ENCODE measurements at places on chromosomes 6 and 20. TPM values are rescaled to one million over a fixed set of nuclear protein-coding genes. Genes with fewer than 3 reads are reported as not detected.

- no peaks in the 10 kb centered on the region for H3K4me1 ChIP-seq
- no peaks in the 10 kb centered on the region for H3K27me3 ChIP-seq
- H3K4me3 ChIP-seq, result no peak overlapping the region
- no peak for DNase-seq
- no peak overlapping the region for H3K27ac ChIP-seq
Observed at GRCh38 chr6:36122495-36123269, 7.6 kb upstream of the MAPK13 start.

DNA sequence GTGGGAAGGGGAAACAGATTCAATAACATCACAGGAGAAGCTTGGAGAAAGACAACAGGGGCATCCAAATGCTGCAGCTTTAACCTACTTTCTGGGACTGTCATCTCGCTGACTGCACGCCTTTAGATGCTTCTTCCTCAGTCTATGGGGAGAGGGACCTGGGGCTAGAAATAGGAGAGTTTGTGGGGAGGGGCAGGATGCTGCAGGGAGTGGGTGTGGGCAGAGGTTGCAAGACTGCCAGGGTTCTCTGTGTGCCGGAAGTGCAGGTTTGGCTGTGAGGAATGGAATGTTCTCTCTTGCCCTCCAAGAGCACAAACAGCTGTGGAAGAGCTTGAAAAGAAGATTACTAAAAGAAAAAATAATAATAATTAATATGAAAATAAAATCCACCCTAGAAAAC is 93.2 kb downstream of the FOXO3 start:
- no peak overlapping the region for H3K4me3 ChIP-seq
- peak overlapping the region; percentile 41 for H3K27ac ChIP-seq
- no peaks in the 10 kb centered on the region for H3K27me3 ChIP-seq
- DNase-seq, result peak; percentile 46
- H3K4me1 ChIP-seq, result peaks cover 63% of the 10 kb centered on the region

Gene HLA-DMB
- 42.3 TPM for total RNA-seq

DNA sequence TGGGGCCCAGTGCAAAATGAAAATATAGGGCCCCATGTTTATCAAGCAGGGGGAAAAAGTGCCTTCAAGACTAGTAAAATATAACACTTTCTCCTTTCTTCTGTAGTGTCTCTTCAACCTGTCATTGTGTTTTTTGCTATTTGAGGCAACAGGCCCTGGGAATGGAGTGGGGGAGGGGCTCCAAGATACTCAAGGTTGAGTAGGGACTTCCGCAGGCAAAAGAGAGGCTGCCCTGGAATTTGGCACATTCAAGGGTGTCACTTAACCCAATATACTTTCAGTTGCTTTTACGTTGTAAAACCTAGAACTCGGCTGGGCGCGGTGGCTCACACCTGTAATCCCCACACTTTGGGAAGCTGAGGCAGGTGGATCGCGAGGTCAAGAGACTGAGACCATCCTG is 154.9 kb downstream of the ALDH8A1 start:
- H3K27ac ChIP-seq, result no peak overlapping the region
- no peaks in the 10 kb centered on the region for H3K27me3 ChIP-seq
- no peak for DNase-seq
- no peak overlapping the region for H3K4me3 ChIP-seq
- peaks cover 3% of the 10 kb centered on the region for H3K4me1 ChIP-seq

Gene RRP36
- total RNA-seq, result 31.1 TPM

Gene SAMD3
- total RNA-seq, result 5.9 TPM

GRCh38 chr6:154367839-154368695 is 11.5 kb upstream of the IPCEF1 start:
- no peak overlapping the region for H3K27ac ChIP-seq
- H3K4me1 ChIP-seq, result no peaks in the 10 kb centered on the region
- no peaks in the 10 kb centered on the region for H3K36me3 ChIP-seq
- H3K4me3 ChIP-seq, result no peak overlapping the region
- no peak for DNase-seq
- no peaks in the 10 kb centered on the region for H3K27me3 ChIP-seq

DNA sequence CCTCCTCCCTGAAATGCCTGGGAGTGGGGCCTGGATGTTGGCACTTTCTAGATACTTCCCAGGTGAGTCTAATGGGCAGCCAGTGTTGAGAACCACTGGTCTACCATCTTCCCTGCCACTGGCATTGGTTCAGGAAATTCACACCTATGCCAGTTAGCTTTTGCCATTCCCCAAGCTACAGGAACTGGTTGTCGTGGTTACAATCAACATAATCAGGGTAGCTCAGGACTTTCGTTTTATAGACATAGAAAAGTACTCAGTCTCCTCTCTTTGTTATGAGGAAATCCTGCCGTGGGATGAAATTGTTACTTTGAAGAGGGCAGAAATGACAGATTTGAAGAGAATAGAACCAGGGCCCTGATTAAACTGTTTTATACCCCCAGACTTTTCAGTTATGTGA is 127.9 kb upstream of the FOXO3 start:
- no peak overlapping the region for H3K27ac ChIP-seq
- no peaks in the 10 kb centered on the region for H3K27me3 ChIP-seq
- H3K4me1 ChIP-seq, result no peaks in the 10 kb centered on the region
- H3K4me3 ChIP-seq, result no peak overlapping the region

- H3K36me3 ChIP-seq, result no peaks in the 10 kb centered on the region
- H3K27ac ChIP-seq, result no peak overlapping the region
Observed at GRCh38 chr6:131519670-131520436, 53.2 kb upstream of the ARG1 start.

GRCh38 chr6:14726816-14727493 is 518.9 kb upstream of the JARID2 start:
- H3K4me1 ChIP-seq, result peaks cover 48% of the 10 kb centered on the region
- peak; percentile 54 for DNase-seq

- H3K4me3 ChIP-seq, result no peak overlapping the region
- no peaks in the 10 kb centered on the region for H3K27me3 ChIP-seq
- no peaks in the 10 kb centered on the region for H3K36me3 ChIP-seq
- H3K4me1 ChIP-seq, result no peaks in the 10 kb centered on the region
Observed at GRCh38 chr20:51309128-51309527, 233.4 kb downstream of the NFATC2 start.

GRCh38 chr20:38337561-38338140 is 8.6 kb upstream of the LBP start:
- H3K27ac ChIP-seq, result peak overlapping the region; percentile 33
- peaks cover 4% of the 10 kb centered on the region for H3K27me3 ChIP-seq
- H3K4me3 ChIP-seq, result no peak overlapping the region
- H3K36me3 ChIP-seq, result no peaks in the 10 kb centered on the region

DNA sequence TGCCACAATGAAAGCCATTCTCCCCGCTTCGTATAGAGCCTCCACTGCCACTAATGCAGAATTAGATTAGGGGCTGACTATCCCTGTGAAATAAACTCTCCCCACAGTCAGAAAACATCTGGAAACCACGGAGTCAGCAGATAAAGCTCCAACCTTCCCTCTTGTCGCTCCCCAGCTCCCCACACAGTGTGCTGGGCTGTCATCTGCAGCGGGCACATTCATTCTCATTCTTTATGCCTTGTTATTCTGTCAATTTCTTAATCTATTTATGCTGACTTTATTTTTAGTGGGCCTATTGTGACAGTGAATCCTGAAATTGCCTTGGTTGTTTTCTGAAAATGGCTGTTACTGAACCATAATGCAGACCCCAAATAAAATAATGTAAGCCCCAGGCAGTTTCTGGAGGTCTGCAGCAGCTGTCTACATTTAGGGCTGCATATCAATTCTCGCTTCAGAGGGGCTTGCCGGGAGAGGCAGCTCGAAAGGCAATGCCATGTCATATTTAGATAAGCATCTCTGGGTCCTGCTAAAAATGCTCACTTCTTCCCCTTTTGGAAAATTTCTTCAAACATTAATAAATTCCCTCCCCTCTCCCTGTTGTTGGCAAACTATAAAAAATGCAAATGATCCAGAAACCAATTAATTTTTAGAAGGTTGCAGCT is 71.6 kb downstream of the TMEM242 start:
- H3K4me3 ChIP-seq, result no peak overlapping the region
- H3K27me3 ChIP-seq, result no peaks in the 10 kb centered on the region
- no peak for DNase-seq
- H3K36me3 ChIP-seq, result no peaks in the 10 kb centered on the region
- H3K27ac ChIP-seq, result no peak overlapping the region

GRCh38 chr6:134177236-134177635 is 124.8 kb upstream of the SLC2A12 start:
- DNase-seq, result no peak
- H3K36me3 ChIP-seq, result peaks cover 4% of the 10 kb centered on the region
- peak overlapping the region; percentile 79 for H3K27ac ChIP-seq
- no peaks in the 10 kb centered on the region for H3K27me3 ChIP-seq

Gene SEMG1
- total RNA-seq, result 0.14 TPM

Gene RMND1
- total RNA-seq, result 17.8 TPM

DNA sequence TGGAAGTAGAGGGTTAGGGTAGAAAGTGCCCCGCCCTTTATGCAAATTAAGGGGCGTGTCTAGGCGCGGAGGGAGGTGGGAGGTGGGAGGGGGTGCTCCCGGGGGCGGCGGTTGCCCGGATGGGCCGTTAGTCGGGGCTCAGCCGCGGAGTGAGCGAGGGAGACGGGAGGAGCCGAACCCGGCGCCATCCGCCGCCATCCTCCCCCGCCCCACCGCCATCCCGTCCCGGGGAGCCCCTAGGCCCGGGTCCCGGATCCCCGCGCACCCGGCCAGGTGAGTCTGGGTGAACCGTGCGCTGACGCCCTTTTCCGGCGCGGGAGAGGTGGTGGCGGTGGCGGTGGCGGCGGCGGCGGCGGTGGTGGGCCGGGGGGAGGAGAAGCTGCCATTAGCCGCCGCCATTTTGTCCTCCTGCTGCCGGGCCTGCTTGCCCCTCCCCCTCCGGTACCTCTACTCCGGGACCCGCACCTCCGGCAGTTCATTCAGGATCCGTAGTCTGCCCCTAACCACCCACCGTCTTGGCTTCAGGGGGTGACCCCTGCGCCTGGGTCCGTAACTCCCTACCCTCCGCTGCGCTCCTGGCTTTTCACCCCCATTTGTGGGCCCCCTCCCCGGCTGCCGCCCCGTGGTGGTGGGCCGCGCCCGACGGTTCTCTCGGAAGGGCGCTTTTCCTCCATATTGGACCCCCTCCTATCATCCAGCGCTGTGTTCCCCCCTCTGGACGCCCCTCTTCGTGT is at the start of gene PRRC2A:
PRRC2A (plus strand) TSS at position 130 of the 734 bp plus-strand sequence. CDS start 2,075 bp downstream, outside the sequence.
- H3K36me3 ChIP-seq, result peaks cover 26% of the 10 kb centered on the region
- peak within 1 kb of the TSS; percentile 62 for H3K4me3 ChIP-seq
- H3K4me1 ChIP-seq, result peaks cover 14% of the 10 kb centered on the region
- DNase-seq, result peak; percentile 83
- H3K27ac ChIP-seq, result peak within 1 kb of the TSS; percentile 97

- no peaks in the 10 kb centered on the region for H3K36me3 ChIP-seq
- no peak overlapping the region for H3K27ac ChIP-seq
- H3K4me1 ChIP-seq, result no peaks in the 10 kb centered on the region
- no peak overlapping the region for H3K4me3 ChIP-seq
- H3K27me3 ChIP-seq, result no peaks in the 10 kb centered on the region
- DNase-seq, result no peak
Observed at GRCh38 chr20:57782631-57783041, 72.8 kb upstream of the PMEPA1 start.

Gene SIM1
- not detected for total RNA-seq

Gene FITM2
- total RNA-seq, result 19.7 TPM

GRCh38 chr6:37897818-37898515 is 78.4 kb downstream of the ZFAND3 start:
- H3K27ac ChIP-seq, result no peak overlapping the region
- H3K4me3 ChIP-seq, result no peak overlapping the region

GRCh38 chr6:22057962-22058361 is 238.9 kb downstream of the PRL start:
- no peak for DNase-seq
- no peaks in the 10 kb centered on the region for H3K27me3 ChIP-seq
- H3K4me3 ChIP-seq, result no peak overlapping the region
- H3K36me3 ChIP-seq, result no peaks in the 10 kb centered on the region
- H3K4me1 ChIP-seq, result no peaks in the 10 kb centered on the region
- H3K27ac ChIP-seq, result no peak overlapping the region

DNA sequence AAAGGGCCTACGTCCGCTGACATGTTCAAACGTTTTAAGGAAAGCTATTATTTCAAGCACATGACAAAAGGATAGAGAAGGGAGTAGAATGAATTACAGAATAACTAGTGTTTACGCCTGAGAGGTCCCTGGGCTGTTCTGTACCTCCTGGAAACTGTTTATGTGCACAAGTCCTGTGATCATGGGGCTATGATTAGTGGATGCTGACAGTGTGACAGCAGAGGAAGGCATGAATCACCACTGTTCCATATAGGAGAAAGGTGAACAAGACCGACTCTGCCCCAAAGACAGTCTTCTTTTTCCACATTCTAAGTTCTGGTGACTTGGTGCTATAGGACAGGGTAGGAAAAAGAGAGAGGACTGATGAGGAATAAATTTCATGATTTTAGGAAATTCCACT is 249.2 kb upstream of the PRDM1 start:
- peaks cover 1% of the 10 kb centered on the region for H3K4me1 ChIP-seq
- H3K27me3 ChIP-seq, result no peaks in the 10 kb centered on the region
- no peak for DNase-seq
- H3K36me3 ChIP-seq, result no peaks in the 10 kb centered on the region
- H3K4me3 ChIP-seq, result no peak overlapping the region

DNA sequence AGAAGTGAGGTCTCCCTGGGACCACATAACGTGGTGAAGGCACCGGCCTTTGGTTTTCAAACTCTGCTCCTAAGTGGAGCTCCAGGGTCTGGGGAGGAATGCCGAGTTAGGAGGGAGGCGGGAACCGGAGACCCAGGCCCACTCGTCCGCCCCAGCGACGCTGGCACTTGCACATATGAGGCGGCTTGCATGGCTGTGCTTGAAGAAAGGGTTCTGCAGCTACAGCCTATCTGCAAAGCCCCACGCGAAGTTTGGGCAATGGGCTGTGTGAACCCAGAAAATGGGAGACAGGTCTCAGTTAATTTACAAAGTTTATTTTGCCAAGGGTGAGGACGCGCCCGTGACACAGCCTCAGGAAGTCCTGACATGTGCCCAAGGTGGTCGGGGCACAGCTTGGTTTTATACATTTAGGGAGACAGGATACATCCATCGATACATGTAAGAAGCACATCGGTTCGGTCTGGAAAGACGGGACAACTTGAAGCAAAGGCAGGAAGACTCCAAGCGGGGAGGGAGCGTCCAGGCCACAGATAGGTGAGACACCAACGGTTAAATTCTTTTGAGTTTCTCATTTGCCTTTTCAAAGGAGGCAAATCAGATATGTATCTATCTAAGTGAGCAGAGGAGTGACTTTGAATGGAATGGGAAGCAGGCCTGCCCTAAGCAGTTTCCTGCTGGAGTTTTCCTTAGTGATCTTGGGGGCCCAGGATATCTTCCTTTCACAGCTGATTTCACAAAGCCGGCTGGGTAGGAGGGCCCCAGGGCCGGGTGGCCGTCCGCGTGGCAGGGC is 782 bp upstream of the PCMTD2 start:
- peaks cover 15% of the 10 kb centered on the region for H3K27me3 ChIP-seq
- H3K4me1 ChIP-seq, result peaks cover 22% of the 10 kb centered on the region
- H3K4me3 ChIP-seq, result peak overlapping the region; percentile 86

- H3K27ac ChIP-seq, result no peak overlapping the region
- H3K4me1 ChIP-seq, result no peaks in the 10 kb centered on the region
- no peak overlapping the region for H3K4me3 ChIP-seq
Observed at GRCh38 chr20:15708984-15709598, 864.2 kb downstream of the KIF16B start.

- H3K4me1 ChIP-seq, result peaks cover 1% of the 10 kb centered on the region
- no peaks in the 10 kb centered on the region for H3K36me3 ChIP-seq
- H3K27me3 ChIP-seq, result no peaks in the 10 kb centered on the region
Observed at GRCh38 chr20:2402271-2402980, 21.7 kb downstream of the TGM6 start.

- no peaks in the 10 kb centered on the region for H3K27me3 ChIP-seq
- H3K36me3 ChIP-seq, result no peaks in the 10 kb centered on the region
- H3K27ac ChIP-seq, result no peak overlapping the region
- no peak overlapping the region for H3K4me3 ChIP-seq
Observed at GRCh38 chr6:140105857-140106256, 731.4 kb upstream of the CITED2 start.

GRCh38 chr6:157089851-157090250 is 233.5 kb downstream of the TMEM242 start:
- no peaks in the 10 kb centered on the region for H3K27me3 ChIP-seq
- H3K27ac ChIP-seq, result no peak overlapping the region
- peaks cover 2% of the 10 kb centered on the region for H3K36me3 ChIP-seq
- peaks cover 61% of the 10 kb centered on the region for H3K4me1 ChIP-seq
- no peak overlapping the region for H3K4me3 ChIP-seq

Gene LY6G5B
- total RNA-seq, result 13.7 TPM

Gene SEC23B
- total RNA-seq, result 52.6 TPM

Data from lung (tissue), 17 donors.